ENCODE measurements at places on chromosomes 3 and 15. TPM values are rescaled to one million over a fixed set of nuclear protein-coding genes. Genes with fewer than 3 reads are reported as not detected.
A peak's percentile ranks its signal among the peaks of the same experiment; 100 is the strongest.

- DNase-seq, result no peak
Observed at GRCh38 chr3:86481636-86482035, 509.3 kb downstream of the VGLL3 start.

GRCh38 chr3:100611221-100611620, 1.8 kb downstream of the ADGRG7 start:
- DNase-seq, result no peak

GRCh38 chr3:126319701-126320295, 37.4 kb downstream of the KLF15 start:
- no peak for DNase-seq

- no peak for DNase-seq
Observed at GRCh38 chr3:71250026-71250425, 333.5 kb downstream of the FOXP1 start.

DNA sequence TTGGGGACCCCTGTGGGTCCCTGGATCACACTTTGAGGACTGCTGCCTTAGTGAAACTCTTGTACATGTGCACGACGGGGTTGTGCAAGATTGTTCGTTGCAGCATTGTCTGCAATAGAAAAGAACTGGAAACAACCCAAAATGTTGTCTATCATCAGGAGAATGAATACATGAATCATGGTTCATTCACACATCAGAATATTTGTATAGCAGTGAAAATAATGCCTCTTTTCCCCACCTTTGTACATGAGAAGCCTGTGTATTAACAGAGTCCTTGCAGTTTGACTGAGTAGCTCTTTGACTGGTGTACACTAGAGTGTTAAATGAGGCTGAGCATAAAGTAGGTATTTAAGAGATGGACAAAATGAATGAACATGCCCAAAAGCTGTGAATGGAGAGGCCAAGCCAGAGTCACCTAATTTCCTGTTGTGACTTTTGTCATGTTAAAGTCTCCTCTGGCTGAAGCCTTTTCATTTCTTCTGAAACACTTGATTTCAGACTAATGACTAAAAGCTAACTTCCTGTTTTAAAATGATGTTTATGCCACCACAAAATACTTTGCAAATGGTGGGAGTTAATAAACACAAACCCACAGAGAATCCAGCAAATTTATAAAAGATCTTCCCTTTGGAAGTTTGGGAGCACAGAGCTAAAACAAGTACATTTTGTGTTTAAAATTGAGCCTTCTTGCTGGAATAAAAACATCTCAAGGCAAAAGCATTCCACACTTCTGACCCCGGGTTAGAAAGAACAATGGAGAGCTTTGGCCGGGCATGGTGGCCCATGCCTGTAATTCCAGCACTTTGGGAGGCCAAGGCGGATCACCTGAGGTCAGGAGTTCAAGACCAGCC, 20.6 kb upstream of the USP3 start:
- no peak for DNase-seq

DNA sequence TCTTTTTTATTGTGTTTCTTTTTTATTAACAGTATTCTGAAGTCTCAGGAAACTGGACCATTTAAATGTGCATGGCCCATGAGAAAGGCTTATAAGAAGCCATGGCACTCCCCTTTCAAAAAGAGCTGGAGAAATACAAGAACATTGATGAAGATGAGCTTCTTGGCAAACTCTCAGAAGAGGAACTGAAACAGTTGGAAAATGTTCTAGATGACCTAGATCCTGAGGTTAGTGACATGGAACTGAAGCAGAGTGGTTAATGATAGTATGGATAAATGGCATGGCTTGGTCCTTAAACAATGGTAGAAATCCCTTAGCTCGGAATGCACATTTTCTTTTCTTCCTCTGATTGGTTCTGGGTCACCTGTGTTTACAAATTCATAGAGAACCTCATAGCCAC, 14.9 kb downstream of the TMOD2 start:
- DNase-seq, result no peak

DNA sequence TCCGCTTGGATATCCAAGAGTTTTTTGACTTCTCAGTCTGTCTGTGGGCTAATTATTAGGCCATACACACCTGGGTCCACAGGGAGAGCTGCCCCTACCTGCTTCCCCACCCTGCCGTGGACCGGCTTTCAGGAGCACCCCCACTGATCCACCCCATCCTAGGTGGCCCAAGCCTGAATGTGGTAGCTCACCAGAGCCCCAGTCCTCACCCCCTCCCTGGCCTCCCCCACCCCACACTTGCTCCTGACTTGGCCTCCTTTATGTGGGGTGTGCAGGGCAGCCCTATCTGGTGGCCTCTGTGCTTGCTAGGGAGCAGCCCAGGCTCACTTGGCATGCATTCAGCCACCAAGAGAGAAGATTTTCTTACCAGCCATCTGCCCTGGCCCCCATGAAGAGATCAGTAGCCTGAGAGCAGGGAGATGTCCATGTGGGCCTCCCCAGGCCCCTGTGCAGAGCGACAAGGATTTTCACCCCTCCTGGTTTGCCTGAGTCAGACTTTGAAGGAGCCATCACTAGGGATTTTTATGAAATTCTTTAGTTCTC, 11.2 kb downstream of the LRRK1 start:
- DNase-seq, result no peak

DNA sequence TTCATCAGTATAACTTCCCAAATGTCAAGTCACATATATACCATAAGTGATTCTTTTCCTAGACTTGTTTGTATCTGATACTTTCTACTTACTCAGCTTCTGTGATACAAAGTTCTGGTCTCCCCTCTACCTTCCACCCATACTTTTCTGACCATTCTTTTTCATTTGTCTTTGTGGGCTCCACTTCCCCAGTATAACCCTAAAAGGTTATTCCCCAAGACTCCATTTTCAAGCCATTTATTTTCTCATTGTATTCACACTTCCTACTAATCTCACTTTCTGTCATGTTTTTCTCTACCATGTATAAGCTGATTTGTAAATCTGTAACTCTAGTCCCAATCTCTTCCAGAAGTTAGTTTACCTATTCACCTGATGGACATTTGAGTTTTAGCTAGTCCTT, 34.0 kb downstream of the IQCB1 start:
- no peak for DNase-seq

DNA sequence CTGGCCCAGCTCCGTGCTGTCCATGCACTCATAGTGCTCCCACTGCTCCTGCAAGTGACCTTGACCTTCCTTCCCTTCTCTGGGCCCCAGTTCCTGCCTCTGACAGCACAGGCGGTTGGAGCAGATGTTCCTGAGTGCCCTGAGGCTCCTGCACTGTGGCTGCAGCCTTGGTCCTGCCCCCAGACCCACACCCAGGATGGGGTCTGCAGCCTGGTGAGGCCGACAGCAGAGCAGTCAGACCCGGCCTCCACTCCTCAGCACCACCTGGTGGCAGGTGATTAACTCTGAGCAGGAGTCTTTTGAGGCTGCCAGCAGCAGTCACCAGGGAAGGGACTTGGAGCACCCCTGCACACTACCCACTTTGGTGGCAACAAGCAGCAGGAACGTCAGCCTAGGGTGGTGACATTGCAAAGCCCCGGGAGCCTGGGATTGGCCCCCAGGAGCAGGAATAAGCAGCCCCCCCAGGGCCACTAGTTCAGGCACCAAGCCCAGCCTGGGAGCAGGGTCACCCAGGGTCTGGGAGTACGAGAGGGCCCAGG, 64.6 kb downstream of the CYP11A1 start:
- DNase-seq, result no peak

GRCh38 chr3:10519236-10519635, 13.8 kb upstream of the ATP2B2 start:
- no peak for DNase-seq

- DNase-seq, result peak; percentile 45
Observed at GRCh38 chr3:185823078-185824044, 1.5 kb downstream of the IGF2BP2 start.

DNA sequence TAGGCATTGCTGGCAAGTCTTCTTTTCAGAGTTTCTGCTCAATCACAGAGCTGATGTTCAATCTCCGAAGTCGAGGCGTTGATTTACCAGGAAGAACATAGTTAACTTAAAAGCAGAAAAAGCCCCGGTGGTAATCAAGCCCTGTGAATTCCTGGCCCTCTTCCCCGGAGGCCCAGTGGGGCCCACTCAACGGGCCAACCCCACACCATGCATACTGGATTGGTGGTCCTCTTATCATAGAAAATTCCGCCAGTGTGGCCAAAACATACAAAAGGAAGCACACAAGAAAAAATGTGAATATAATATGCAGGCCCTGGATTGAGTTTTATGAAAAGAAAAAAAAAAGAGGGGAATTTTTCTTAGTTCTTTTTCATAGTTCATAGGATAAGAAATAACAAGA, 873.0 kb upstream of the NR2F2 start:
- no peak for DNase-seq

DNA sequence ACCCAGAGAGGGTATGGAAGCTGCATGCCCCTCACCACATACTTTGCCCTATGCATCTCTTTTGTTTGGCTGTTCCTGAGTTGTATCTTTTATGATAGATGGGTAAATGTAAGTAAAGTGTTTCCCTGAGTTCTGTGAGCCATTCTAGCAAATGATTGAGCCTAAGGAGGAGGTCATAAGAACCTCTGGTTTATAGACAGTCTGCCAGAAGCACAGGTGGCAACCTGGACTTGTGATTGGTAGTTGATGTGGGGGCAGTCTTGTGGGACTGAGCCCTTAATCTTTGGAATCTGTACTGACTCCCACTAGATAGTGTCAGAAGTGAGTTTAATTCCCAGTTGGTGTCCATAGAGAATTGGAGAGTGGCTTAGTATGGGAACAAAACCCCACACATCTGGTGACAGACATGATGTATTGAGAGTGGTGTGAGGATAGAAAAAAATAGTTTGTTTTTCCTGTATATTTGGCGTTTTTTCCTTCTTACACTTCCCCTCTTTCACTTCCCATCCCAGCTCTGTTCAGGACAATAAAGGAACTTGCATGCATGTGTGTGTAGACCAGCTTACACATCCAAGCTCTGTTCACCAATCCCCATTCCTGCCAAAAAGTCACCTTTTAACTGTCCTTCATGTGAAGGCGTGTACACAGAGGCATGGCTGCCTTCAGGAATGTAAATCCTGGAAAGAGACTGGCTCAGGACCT, 38.1 kb upstream of the SPPL2A start:
- no peak for DNase-seq

DNA sequence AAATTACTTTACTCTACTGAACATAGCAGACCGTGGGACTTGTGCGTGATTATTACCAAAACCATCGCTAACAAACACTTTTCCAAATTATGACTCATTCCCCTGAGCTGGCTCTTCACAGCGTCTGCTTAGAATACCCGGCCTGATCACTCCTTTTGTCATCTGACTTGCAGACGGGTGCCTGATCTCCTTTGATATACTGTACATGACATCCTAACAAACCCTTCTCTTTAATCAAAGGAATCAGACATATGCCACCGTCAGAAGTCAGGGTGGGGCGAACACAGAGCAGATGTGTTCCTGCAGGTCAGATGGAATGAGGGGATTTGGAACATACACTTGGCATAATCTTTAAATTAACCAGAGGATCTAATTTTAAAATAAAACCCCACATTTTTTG, 48.5 kb upstream of the SH3GL3 start:
- DNase-seq, result no peak

DNA sequence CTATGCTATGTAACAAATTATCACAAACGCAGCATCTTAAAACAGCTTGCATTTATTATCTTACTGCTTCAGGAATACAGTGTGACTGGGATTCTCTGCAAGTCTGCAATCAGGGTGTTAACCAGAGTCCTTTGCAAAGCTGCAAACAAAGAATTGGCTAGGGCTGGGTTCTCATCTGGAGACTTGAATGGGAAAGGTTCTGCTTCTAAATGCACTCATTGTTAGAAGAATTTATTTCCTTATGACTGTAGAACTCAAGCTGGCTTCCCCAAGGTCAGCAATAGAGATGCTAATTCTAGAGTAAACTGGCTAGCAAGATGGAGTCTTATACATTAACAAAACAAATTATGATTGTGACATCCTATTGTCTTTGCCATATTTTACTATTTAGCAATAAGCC, 673.7 kb downstream of the DIPK2A start:
- no peak for DNase-seq

DNA sequence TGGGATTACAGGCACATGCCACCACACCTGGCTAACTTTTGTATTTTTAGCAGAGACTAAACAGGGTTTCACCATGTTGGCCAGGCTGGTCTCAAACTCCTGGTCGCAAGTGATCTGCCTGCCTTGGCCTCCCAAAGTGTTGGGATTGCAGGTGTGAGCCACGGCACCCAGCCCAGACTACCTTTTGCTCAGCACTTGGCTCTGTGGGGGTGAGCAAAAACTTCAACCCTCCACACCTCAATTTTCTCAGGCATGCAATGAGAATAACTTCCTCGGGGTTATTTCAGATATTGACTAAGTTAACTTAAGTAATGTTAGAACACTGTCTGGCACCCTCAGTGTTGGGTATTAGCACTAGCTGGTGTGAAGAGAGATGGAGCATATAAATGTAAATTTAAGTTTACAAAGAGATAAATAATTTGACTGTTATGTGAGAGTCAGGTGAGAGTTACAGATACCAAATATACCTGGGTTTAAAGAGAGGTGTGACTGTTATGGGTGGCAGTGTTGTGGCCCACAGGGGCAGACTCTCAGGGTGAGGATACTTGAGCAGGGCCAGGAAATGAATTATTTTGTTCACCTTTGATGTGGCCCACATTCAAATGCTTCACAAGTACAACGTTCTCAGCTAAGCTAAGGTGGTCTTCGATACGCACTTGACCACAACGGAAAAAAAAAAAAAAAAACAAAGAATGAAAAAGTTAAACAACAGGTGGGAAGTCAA, 29.0 kb downstream of the CPOX start:
- no peak for DNase-seq

DNA sequence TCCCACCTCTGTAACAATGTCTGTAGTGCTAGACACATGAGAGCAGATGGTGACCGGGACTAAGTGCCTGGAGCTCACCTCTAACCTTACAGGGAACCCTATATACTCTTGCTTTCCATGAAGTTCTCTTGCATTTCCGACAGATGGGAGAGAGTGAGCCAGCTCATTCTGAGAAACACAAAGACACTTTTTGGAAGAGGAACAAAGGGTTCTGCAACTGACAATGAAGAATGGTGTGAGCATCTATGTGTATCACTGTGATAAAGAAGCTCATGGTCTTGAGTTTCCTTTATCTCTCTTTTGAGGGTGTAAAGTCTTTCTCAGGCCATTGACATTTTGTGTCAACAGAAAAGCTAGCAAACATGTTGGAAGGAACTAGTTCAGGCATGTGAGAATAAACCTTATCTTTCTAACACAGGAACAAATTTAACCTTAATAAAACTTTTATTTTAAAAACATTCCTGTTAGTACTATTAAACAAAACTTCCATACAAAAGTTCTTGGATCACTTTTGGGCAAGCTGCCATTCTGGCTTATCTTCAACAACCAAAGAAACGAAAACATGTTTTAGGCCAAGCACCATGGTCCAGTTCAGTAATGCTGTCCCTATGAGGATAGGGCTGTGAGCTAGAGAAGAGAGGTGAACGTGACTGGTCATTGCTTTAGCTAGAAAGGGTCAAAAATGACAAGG, 142.7 kb downstream of the THRB start:
- DNase-seq, result no peak

Gene GPR156
- total RNA-seq, result not detected

Gene C15orf62
- 0.25 TPM for total RNA-seq

Gene CD96
- total RNA-seq, result 3.3 TPM

Gene LRRC31
- 38.5 TPM for total RNA-seq

Gene CP
- total RNA-seq, result 11.1 TPM

Gene GOLGA8K
- not detected for total RNA-seq

Gene CTXN2
- total RNA-seq, result not detected

Gene CCR5
- total RNA-seq, result 0.55 TPM

Gene ACTC1
- 0.12 TPM for total RNA-seq

Gene FAN1
- 8.4 TPM for total RNA-seq

Measured in left colon (tissue), 2 donors.